ENCODE measurements at places on chromosomes 11 and 22.

GRCh38 chr11:36509201-36509639 is 852 bp downstream of the TRAF6 start:
- peak; percentile 55 for DNase-seq

DNA sequence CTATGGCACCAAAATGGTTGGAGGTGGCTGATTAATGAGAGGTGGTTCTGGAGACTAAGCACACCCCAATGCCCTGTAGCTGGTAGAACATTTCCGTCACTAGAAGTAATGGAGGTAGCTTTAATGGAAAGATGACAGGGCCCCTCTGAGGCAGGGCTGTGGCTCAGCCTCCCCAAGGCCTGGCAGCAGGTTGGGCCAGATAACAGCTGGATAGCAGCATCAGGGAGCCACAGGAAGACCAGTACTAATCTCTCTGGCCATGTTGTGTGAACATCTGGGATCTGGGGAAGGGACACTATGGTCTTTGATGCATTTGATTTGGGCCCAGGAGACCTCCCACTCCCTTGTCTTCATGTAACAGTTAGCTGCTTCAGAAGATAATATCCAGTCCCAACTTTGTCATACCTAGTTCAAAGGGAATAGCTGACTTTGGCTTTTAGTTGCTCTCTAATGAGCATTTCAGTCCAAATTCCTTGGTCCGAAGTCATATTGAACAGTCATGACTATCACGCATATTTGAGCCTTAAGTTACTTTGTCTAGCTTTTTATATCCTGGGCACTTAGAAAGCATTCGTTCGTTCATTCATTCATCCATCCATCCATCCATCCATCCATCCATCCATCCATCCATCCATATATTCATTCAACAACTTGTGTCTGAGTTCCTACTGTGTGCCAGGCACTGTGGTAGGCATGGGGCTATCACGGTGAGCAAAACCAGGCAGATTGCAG is 53.0 kb upstream of the LMO2 start:
- DNase-seq: no peak

GRCh38 chr11:61917334-61918109 is at the start of gene RAB3IL1:
TSS of gene RAB3IL1 (minus strand) at chr11:61917566. CDS start at chr11:61917367, 199 bp downstream.
- no peak for DNase-seq

- DNase-seq: no peak
Observed at GRCh38 chr11:126360049-126360446, 4.6 kb downstream of the ST3GAL4 start.

DNA sequence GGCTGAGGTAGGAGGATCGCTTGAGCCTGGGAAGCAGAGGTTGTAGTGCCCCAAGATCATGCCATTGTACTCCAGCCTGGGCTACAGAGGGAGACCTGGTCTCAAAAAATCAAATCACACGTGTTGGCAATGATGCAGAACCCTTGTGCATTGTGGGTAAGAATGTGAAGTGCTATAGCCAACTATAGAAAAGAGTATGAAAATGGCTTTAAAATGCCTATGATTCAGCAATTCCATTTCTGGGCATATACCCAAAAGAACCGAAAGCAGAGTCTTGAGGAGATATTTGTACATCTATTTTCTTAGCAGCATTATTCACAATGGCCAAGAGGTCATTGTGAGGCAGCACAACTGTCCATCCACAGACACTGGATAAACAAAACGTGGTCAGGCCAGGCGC is 2.6 kb upstream of the FADS3 start:
- DNase-seq: no peak

GRCh38 chr11:112844517-112844916 is 116.7 kb upstream of the NCAM1 start:
- DNase-seq: no peak

DNA sequence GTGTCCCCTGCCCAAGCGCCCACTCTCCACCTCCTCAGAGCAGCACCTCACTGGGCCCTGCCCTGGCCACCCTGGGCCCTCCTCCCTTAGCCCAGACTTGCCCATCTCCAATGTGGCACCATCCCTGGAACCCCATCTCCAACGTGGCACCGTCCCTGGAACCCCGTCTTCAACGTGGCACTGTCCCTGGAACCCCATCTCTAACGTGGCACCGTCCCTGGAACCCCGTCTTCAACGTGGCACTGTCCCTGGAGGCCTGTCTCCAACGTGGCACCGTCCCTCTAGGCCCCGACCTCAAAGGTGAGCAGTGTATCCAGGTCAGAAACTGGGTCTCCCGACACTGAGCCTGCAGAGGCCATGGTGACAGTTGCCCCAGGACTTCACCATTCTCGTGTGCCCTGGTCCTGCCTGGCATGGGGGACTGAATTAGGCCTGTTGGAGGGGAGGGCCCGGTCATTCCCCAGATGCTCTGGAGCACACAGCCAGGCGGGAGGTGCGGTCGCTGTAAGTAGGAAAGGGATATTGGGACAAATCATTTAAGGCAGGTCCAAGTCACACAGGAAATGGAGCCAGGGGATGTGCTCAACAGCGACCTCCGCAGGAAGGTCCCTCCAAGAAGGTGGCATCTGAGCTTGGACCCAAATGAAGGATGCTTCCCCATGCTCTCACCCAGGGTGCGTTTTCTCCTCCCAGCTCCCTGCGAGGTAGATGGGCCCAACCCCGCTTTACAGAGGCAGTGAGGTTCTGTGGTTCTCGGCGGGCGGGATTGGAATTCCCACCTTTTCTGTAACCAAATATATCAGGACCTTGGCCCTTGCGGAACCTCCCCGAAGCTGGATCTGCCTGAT is 2.4 kb upstream of the CTSD start:
- DNase-seq: no peak

- DNase-seq: no peak
Observed at GRCh38 chr11:16770016-16770415, 31.6 kb downstream of the C11orf58 start.

- DNase-seq: no peak
Observed at GRCh38 chr11:12995188-12995587, 13.9 kb upstream of the RASSF10 start.
